H54 (cell line): ENCODE measurements at places on chromosomes 11 and 22.

GRCh38 chr11:95923728-95924413 lies at the start of gene MTMR2:
MTMR2 (minus strand) TSS chr11:95924107; CDS start chr11:95923954, 153 bp downstream.
- DNase-seq = peak; percentile 43

GRCh38 chr11:19365743-19366410 lies 125.1 kb upstream of the E2F8 start:
- DNase-seq = no peak

DNA sequence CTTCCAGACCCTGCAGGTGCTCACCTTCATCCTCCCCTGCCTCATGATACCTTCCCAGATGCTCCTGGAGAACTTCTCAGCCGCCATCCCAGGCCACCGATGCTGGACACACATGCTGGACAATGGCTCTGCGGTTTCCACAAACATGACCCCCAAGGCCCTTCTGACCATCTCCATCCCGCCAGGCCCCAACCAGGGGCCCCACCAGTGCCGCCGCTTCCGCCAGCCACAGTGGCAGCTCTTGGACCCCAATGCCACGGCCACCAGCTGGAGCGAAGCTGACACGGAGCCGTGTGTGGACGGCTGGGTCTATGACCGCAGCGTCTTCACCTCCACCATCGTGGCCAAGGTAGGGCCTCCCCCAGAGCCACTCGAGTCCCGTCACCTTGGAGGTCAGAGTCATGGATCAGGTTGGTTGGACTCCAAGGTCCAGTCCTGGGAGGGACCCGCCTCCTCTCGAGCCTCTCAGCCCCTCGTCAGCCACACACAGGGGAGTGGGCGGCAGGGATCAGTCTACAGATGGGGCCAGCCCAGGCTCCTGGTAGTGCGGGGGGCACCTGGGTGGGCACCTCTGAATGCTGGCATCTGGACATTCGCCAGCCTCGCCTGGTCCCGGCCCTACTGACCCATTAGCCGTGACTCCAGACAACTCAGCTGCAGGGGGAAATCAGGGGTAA lies 34.8 kb upstream of the SLC22A12 start:
- no peak for DNase-seq

- DNase-seq = no peak
Measured at GRCh38 chr11:115843685-115844084, 339.5 kb upstream of the CADM1 start.

- DNase-seq = no peak
Measured at GRCh38 chr11:36724742-36725385, 126.8 kb upstream of the RAG2 start.

GRCh38 chr11:76164081-76164480 lies 42.2 kb downstream of the WNT11 start:
- no peak for DNase-seq

- DNase-seq = no peak
Measured at GRCh38 chr22:44571566-44572413, 73.8 kb upstream of the RTL6 start.

DNA sequence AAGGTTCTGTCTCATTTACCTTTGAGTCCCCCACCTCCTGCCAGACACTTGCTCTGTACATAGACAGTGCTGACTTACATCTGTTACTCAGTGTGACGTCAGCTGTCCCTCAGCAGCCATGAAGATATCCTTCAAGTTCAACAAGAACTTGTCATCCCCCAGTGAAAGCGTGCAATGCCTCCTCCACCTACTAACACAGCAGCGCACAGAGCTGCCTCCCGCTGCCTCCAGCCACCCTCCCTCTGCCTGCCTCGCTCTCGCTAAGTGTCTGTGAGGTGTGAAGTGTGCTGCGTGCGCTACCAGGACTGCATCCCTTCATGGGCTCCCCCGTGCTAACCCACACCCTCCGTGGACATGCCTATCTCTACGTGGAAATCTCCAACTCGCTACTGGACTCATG lies 621.4 kb downstream of the BRD1 start:
- DNase-seq = no peak
